ENCODE measurements at places on chromosomes 1 and 21.

DNA sequence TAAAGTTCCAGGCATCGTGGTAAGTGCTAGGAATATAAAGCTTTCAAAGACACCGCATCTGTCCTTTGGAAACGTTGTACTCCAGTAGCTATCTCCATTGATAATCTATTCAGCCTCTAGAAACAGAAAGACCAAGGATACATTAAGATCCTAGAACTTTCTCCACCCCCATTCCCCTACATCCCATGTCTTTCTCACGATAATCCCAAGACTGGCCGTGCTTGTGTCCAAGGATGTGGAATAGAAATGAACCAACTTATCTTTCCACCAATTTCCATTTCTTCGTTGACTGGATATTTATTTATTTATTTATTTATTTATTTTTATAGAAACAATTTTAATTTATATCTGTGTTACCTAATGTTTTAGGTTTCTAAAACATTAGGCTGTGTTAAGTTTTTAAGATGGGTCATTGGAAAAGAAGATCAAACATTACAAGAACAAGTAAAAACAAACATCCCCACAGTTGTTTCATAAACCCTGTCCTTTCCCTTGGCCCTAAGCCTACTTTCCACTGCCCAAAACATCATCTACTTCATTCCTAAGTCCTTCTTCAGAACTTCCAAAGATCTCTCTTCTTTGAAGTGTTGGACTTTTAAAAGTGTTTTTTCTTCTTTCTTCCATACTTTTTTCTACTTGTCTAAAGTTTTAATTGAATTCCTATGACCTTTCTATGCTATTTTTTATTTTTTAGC is 39.7 kb downstream of the LRRC8C start:
- no peaks in the 10 kb centered on the region for H3K27me3 ChIP-seq
- no peaks in the 10 kb centered on the region for H3K36me3 ChIP-seq
- H3K27ac ChIP-seq, result no peak overlapping the region
- no peaks in the 10 kb centered on the region for H3K4me1 ChIP-seq
- DNase-seq, result no peak

DNA sequence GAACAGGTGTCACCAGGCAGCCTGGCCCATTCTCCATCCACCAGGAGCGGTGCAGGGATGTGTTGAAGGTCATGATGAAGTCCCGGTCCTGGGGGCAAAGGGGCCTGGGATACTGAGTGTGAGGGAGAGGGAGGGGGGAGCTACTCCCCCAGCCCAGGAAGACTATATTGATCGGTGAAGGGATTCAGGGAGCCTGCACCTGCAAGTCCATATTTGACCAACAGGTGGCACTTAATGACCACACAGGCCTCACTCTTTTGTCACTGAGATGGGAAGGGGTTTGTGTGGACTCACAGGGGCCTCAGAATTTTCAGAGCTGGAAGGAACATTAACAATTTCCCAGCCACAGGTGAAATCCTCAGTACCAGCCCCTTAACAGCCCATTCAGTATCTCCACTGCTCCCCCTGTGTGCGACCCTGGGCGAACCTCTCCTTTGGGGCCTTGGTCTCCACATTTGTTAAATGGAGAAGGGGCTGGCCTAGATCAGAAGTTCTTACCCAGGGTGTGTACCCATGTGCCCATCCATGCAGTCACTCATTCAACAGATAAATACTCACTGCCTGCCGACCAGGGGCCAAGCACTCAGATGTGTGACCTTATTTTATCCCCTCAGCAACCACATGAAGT is 55.6 kb downstream of the NKAIN1 start:
- peak overlapping the region; percentile 11 for H3K27ac ChIP-seq
- DNase-seq, result peak; percentile 71
- peaks cover 38% of the 10 kb centered on the region for H3K4me1 ChIP-seq
- H3K36me3 ChIP-seq, result peaks cover 10% of the 10 kb centered on the region
- H3K27me3 ChIP-seq, result peaks cover 10% of the 10 kb centered on the region

GRCh38 chr1:206117151-206117948 is at the start of gene AVPR1B:
AVPR1B (minus strand) TSS chr1:206117388; CDS start chr1:206116890, 498 bp downstream.
- DNase-seq, result peak; percentile 60
- peaks cover 2% of the 10 kb centered on the region for H3K4me1 ChIP-seq
- peak within 1 kb of the TSS; percentile 94 for H3K4me3 ChIP-seq

DNA sequence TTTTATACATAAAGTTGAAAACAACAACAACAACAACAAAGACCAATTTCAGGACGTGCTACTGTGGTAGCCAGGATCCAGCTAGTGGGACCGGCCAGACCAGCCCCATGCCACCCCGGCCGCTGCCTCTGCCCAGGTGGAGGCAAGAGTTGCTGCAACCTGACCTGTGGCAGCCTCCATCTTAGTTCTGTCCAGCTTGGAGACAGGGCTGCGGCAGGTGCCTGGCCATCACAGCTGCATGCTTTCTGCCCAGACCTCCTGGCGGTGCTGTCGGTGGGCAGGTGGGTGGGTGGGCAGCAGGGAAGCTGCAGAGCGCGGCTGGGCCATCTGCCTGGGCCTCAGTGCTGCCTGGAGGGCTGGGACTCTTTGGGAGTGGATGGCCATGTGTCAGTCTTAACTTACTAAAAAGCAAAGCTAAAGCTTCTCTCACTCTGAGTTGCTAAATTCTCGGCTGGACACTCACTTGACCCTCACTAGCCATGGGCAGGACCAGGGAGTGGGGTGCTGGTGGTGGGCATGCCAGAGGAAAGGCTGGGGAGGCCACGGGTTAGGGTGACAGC is 38.6 kb downstream of the KIAA1614 start:
- H3K27me3 ChIP-seq, result peaks cover 10% of the 10 kb centered on the region
- peaks cover 8% of the 10 kb centered on the region for H3K36me3 ChIP-seq
- no peak overlapping the region for H3K4me3 ChIP-seq

DNA sequence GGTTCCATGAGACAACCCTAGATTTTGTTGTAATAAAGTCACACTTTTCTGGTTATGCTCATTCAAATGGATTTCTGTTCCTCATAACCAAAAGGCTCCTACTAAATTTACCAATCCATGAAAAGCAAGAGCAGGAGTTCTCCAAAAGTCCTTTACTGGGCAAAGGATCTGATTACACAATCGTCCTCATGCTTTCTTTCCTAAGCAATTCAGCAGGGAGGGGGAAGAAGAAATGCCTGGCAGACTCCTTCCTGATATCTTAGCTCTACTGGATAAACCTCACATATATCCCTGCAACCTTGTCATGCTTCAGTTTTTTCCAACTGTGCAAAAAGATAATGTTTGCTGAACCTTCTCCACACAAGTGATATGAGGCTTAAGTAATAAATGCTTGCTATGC is 67.6 kb upstream of the GUCA2B start:
- H3K4me1 ChIP-seq, result no peaks in the 10 kb centered on the region
- no peak overlapping the region for H3K27ac ChIP-seq
- no peak overlapping the region for H3K4me3 ChIP-seq

DNA sequence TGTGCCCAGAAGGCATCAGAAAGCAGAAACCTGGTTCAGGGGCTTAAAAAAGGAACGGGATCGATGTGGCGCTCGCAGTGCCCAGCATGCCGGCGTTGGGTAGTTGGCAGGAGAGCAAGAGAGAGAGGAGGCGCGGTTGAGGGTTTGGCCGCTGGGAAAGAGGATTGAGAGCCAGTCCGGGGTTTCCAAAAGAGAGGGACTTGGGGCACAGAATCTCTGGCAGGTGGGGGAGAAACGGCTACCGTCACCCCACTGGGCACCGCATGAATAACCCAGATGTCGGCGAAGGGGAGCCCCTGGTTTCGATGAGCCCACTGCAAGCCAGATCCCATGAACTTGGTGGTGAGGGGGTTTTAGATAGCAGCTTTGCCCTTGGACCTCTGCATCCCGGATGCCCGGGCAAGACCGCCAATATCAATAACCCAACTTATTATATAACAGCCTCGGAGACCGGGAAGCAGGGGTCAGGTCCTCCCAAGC is 60.4 kb upstream of the ACOT11 start:
- H3K36me3 ChIP-seq, result no peaks in the 10 kb centered on the region
- H3K27me3 ChIP-seq, result peaks cover 7% of the 10 kb centered on the region
- peak overlapping the region; percentile 85 for H3K4me3 ChIP-seq
- peak overlapping the region; percentile 87 for H3K27ac ChIP-seq
- H3K4me1 ChIP-seq, result peaks cover 36% of the 10 kb centered on the region

GRCh38 chr21:35357041-35357780 is 308.1 kb upstream of the RUNX1 start:
- H3K36me3 ChIP-seq, result no peaks in the 10 kb centered on the region
- no peak overlapping the region for H3K27ac ChIP-seq
- no peak overlapping the region for H3K4me3 ChIP-seq

DNA sequence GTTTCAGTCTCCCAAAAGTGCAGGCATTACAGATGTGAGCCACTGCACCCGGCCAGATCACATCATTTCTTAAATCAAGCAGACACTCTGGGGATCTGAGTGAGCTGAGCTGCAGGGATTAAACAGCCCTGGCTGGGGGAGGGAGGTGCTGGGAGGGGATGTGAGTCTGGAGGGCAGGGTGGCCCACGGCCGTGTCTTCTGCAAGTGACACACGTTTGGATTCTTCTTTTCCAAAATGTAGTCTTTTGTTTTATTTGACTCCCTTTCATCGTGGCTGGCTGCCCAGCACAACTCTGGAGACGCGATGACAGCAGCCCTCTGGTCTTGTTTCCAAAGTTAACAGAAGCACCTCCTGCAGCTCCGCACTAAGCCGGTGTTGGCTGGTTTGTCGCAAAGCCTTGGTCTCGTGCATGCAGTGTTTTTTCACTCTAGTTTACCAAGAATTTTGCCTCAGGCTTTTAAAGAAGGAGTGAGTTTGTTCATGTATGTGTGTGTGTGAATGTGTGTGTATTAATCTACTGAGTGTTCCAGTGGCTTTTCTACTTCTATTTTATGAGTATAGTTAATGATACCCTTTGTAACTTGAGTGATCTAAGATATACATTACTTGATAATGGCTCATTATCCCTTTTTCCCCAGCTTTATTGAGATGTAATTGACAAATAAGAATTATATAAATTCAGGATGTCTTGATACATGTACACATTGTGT is 2.8 kb upstream of the KRTAP10-5 start:
- H3K36me3 ChIP-seq, result peaks cover 18% of the 10 kb centered on the region
- no peak for DNase-seq
- H3K27me3 ChIP-seq, result no peaks in the 10 kb centered on the region
- H3K4me1 ChIP-seq, result no peaks in the 10 kb centered on the region
- no peak overlapping the region for H3K4me3 ChIP-seq

GRCh38 chr1:22930240-22930912 is 42.3 kb downstream of the LACTBL1 start:
- peaks cover 2% of the 10 kb centered on the region for H3K27me3 ChIP-seq
- peaks cover 1% of the 10 kb centered on the region for H3K36me3 ChIP-seq
- H3K4me3 ChIP-seq, result no peak overlapping the region
- no peaks in the 10 kb centered on the region for H3K4me1 ChIP-seq
- no peak overlapping the region for H3K27ac ChIP-seq

DNA sequence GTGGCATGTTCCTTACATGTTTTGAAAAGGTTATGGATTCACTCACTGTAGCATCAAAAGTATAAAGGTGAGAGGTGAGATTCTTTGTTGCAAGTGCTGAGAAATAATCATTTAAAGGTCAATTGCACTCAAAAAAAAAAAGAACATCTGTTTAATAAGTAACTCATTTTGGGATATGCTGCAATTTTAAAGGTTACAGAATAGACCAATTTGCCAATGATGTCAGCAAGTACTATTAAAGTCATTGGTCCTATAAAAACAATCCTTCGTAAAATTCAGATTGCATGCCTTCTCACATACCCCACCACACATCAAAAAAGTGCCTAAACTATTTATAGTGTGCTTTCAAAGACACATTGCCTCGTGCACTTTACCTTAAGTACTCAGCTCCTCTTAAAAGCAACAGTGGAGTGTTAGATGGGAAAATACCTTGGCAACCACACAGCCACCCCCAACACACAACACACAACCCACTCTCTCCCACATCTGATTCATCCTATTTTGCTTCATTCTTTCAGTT is 218.2 kb upstream of the ADGRL2 start:
- no peaks in the 10 kb centered on the region for H3K4me1 ChIP-seq
- peaks cover 1% of the 10 kb centered on the region for H3K27me3 ChIP-seq
- no peak for DNase-seq
- no peaks in the 10 kb centered on the region for H3K36me3 ChIP-seq
- no peak overlapping the region for H3K27ac ChIP-seq

DNA sequence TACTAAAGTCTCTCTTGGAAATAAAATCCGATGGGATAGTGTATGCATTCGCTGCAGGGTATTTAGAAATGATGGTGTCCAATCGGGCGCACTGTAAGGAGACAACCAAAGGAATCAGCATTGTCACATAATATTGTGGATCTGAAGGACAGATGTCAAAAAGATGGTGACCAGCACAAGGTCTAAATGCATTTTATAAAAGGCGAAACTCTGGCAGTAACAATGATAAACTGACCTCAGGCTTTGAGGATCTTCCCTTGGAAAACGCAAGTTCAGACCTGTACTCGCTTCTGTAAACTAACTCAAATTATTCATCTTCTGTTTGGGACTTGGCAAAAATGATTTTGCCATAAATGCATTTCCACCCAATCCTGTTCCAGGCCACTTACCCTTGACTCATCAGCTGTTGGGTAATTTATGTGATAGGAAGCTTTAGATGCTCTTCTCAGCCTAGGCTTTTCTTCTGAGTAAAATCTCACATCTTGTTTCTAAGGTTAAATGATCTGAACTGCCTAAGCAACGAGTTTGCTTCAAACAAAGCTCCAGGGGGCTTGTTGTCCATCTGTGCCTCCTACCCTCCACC is 33.8 kb downstream of the STPG1 start:
- no peaks in the 10 kb centered on the region for H3K36me3 ChIP-seq
- peaks cover 4% of the 10 kb centered on the region for H3K27me3 ChIP-seq
- no peak overlapping the region for H3K27ac ChIP-seq
- DNase-seq, result no peak
- no peak overlapping the region for H3K4me3 ChIP-seq

GRCh38 chr21:37873655-37874054 is 42.6 kb downstream of the KCNJ6 start:
- no peak overlapping the region for H3K27ac ChIP-seq
- peaks cover 33% of the 10 kb centered on the region for H3K4me1 ChIP-seq
- no peak for DNase-seq

- peaks cover 9% of the 10 kb centered on the region for H3K27me3 ChIP-seq
- no peaks in the 10 kb centered on the region for H3K36me3 ChIP-seq
- no peak overlapping the region for H3K4me3 ChIP-seq
- no peak overlapping the region for H3K27ac ChIP-seq
- DNase-seq, result no peak
Observed at GRCh38 chr1:22920026-22920733, 52.5 kb downstream of the LACTBL1 start.

DNA sequence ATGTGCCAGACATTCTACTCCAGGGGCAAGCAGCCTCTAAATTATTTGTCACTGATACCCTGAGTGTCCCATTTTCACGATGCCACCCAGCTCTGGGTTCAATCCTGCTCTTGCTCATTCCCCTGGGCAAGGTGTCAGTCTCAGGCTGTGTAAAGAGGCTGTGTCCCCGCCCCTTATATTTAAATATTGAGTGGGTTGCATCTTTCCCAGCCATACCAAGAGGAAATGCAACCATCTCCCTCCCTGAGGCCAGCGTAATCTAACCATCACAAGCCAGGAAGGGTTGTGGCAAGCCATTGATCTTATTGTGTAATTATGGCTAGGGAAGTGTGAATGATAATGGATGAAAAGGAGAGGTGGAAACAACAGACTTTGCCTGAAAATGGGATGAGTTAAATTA is 54.7 kb upstream of the CLDN14 start:
- H3K36me3 ChIP-seq, result no peaks in the 10 kb centered on the region
- peaks cover 14% of the 10 kb centered on the region for H3K4me1 ChIP-seq
- no peak for DNase-seq
- no peak overlapping the region for H3K4me3 ChIP-seq
- no peak overlapping the region for H3K27ac ChIP-seq

Measured in glutamatergic neuron (in vitro differentiated cells).